HuH-7 (cell line): ENCODE measurements at places on chromosomes 13 and 19.

- no peak for DNase-seq
These were observed 1.2 kb downstream of the CDK8 start for GRCh38 chr13:26255115-26255514.

GRCh38 chr13:103931331-103931845 lies 865.2 kb upstream of the SLC10A2 start:
- DNase-seq: no peak

GRCh38 chr13:81051873-81052272 lies 710.9 kb upstream of the SPRY2 start:
- no peak for DNase-seq

- DNase-seq: no peak
These were observed 38.9 kb upstream of the KL start for GRCh38 chr13:32977321-32977720.

DNA sequence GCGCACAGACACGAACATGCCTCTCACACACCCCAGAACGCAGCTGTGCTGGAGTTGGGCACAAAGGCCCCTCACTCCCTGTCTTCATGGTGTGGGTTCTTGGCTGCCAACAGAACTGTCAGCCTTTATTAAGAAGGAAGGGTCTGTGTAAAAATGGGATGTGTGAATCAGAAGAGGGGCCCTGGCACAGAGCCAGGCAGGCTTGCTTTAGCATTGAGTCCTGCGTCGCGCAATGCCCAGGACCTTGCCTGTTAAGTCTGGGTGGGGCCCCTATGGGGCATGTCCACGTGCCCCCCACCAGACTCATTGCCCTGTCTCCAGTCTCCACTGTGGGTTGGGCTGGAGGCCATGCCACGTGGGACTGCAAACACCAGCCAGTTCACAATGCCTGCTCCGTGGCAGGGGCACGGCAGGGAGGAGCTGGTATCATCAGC lies 84.8 kb downstream of the SLC7A1 start:
- no peak for DNase-seq

- DNase-seq: no peak
These were observed 14.7 kb upstream of the LENG8 start for GRCh38 chr19:54434112-54434872.

DNA sequence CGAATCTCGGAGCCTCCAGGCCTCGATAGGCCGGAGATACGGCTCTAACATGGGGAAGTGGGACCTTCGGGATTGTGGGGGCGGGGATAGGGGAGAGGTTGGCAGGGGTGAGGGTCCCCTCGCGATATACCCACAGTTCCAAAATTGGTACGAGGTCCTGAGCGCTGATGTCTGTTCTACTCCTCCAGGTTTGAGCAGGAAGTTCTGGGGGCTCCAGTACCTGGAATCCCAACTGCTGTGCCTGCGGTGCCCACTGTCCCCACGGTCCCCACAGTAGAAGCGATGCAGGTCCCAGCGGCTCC lies 447 bp downstream of the RBM42 start:
- DNase-seq: no peak

DNA sequence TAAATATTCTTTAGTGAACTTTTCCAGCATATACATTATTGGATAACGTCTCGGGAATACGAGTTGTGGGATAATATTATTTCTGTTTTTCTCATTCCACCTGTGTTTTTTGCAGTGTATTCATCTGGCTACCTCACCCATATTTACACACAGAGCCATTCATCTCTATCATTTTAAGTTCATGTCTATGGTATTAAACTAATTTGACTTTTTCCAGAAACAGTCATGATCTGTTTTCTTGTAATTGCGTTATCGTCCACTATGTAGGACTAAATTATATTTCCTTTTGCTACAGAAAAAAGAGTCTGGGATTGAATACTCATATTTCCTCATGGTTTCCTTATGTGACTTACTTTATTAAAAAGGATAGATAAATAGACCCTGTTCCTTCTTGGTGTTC lies 2.7 kb downstream of the ATP11A start:
- no peak for DNase-seq

GRCh38 chr19:15944401-15944800 lies 4.4 kb upstream of the OR10H4 start:
- DNase-seq: no peak

DNA sequence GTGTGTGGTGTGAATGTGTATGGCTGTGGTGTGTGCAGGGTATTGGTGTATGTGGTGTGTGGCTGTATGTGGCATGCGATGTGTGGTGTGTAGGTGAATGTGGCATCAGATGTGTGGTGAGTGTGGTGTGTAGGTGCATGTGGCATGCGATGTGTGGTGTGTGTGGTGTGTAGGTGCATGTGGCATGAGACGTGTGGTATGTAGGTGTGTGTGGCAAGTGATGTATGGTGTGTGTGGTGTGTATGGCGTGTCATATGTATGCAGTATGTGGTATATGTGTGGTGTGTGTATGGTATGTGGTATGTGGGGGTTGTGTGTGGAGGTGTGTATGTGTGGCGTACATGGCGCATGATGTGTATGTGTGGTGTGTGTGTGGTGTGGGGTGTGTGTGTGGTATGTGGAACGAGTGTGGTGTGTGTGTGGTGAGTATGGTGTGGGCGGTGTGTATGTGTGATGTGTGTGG lies 63.4 kb downstream of the PEPD start:
- DNase-seq: no peak

- DNase-seq: no peak
These were observed 690.8 kb upstream of the ARGLU1 start for GRCh38 chr13:107258599-107259187.
